Osteoblast (primary cell): ENCODE measurements at places on chromosomes 1 and 21. TPM values are rescaled to one million over a fixed set of nuclear protein-coding genes. Genes with fewer than 3 reads are reported as not detected.

GRCh38 chr1:15322648-15323350 lies 75.8 kb downstream of the FHAD1 start:
- DNase-seq, result no peak

DNA sequence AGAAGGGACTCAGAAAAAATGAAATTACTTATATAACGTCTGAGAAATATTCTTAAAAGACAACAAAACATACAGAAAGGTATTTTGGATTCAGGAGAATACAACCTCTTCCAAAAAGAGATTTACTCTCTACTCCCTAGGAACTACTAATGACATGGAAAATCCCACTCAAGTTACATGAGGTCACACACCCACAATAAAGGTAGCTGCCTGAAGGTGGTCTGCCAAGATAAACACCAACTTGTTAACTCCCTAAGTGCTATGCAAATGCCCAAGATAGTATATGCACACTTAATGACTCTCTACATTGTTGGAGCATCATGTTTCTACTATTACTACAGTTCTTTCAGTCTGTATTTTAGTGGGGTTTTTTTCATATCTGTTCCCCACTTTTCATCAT lies 26.5 kb downstream of the RERE start:
- no peak for DNase-seq

DNA sequence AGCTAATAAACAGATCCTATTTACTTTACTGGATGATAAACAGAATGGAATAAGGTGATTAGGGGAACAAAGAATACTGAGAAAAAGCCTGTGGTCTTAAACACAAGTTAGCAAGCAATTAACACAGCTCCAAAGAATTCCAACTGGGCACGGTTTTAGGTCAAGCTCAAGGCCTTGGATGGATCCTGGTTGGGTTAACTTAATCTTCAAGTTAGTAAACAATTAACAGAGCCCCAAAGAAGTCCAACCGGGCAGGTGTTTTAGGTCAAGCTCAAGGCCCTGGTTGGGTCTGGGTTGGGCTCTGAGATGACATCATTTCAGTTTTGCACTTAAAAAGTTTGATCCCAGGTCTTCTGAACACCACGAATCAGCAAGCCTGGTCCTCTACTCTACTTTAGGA lies 1086.3 kb upstream of the TMPRSS15 start:
- DNase-seq, result no peak

- DNase-seq, result no peak
Observed at GRCh38 chr21:26443867-26444266, 129.2 kb downstream of the CYYR1 start.

The FCGR1A gene
- total RNA-seq, result 0.59 TPM in 1 of 2 replicates, not detected in the other

GRCh38 chr1:183619781-183620180 lies 15.8 kb downstream of the ARPC5 start:
- DNase-seq, result no peak

- DNase-seq, result no peak
Observed at GRCh38 chr1:58573138-58573537, 3.9 kb downstream of the TACSTD2 start.

The TSPEAR gene
- not detected in 2 replicates for total RNA-seq

GRCh38 chr1:155591770-155592169 lies 18.2 kb upstream of the MSTO1 start:
- DNase-seq, result no peak

DNA sequence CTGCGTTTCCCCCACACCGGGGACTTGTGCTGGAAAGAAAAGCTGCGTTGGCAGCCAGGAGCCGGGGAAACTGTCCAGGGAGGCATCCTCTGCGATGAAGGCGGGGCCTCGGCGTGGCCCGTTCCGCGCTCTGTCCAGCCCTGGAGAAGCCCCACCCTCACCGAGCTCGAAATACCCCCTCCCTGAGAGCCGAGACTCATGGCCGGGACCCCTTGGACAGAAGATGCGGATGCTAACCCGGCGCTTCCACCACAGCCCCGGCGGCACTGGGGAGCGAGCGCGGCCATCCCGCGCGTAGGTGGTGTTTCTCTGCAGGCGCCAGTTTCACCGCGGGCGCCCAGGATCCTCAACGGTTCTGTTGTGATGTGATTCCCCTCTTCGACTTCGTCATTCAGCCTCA lies 31.6 kb downstream of the PDE9A start:
- no peak for DNase-seq

DNA sequence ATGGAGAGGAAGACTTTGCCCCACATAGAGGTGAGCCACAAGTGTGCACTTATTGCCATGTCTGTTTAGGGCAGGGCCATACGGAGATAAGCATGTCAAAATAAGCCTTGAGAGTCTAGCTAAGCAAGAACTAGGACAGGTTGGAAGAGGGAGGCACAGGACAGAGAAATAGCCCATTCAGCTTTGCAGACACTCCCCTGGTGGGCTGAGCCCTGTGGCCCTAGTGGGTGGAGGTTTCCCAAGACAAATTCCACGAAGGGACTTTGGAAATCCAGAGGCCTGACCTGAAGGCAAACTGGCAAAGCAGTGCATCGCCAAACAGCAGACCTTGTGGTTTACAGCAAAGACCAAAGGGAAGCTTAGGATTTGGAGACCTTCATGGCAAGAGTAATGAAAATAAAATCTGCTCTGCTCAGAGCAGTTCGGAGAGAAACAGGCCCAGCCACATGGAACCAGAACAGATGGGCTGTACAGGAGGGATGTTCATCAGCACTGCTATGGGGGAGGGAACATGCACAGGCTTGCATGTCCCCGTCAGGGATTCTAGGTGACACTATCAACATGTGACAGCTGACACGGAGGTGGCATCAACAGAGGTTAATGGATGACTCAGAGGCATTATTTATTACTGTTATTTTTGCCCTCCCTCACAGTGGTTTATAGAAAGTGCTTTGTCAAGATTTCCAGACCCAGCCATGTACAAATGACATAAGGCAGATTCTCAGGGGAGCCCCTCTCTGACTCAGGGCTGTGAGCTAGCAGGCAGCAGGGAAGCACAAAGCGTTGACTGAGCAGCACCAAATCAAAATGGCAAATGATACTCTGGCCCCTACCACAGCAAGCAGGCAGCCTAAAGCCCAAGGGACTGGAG lies 90.1 kb upstream of the IRF2BP2 start:
- peak; percentile 90 for DNase-seq

The FCRL2 gene
- total RNA-seq, result not detected in 2 replicates

DNA sequence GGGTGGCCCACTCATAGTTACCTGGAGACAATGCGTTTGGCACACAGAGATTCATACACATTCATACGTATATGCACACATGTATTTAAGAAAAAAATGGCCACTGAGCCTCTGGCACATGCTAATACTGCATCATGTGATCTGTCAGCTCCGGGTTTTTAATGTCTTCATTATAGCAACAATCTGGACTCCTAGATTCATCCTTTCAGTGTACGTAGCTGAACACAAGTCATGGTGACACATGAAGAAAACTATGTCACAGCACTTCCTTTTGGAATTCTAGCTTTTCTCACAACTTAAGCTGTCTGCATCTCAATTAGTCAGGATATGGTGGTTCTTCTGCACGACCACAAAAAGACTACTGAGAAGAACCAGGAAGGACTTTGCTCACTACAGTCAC lies 24.7 kb downstream of the HSF2BP start:
- peak; percentile 66 for DNase-seq

GRCh38 chr1:119893238-119893791 lies 3.0 kb downstream of the ADAM30 start:
- DNase-seq, result no peak

The CR1L gene
- not detected in 2 replicates for total RNA-seq

The KIAA1614 gene
- 11.8 and 12.7 TPM in 2 replicates for total RNA-seq

DNA sequence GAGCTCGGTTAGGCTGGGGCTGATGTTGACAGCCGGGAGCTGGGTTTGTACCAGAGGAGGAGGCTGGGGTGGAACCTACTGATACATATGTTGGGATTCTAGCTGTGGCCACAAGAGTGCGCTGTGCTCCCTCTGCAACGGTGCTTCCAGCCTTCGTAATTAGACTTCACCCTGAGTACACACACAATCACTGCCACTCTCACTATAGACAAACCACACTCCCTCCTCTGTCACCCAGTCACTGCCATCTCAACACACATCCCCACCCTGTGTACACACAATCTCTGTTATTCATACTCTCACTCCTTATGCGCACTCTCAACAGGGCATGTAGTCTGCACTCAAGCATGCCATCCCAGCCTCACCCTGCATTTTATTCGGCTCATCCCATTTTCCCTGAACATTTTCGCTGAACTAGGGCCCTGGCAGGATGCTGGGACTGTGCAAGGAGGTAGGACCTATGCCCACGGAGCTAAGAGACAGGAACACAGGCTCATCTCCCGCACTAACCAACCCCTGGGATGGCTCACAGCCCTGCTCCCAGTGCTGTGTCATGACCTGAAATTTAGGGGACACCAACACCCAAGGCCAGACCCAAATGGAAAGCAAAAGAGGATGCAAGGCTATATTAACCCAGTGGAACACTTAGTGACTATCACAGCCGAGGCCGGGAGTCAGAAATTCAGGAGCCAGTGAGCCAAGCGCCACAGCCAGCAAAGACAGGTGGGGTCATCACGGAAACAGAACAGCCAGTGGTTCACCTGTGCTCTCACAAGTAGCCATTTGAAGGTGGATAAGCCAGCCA lies 5.7 kb downstream of the GJB3 start:
- peak; percentile 98 for DNase-seq

The ADGRL2 gene
- total RNA-seq, result 55.4 and 101 TPM in 2 replicates

The HLX gene
- 7.4 and 9.0 TPM in 2 replicates for total RNA-seq

DNA sequence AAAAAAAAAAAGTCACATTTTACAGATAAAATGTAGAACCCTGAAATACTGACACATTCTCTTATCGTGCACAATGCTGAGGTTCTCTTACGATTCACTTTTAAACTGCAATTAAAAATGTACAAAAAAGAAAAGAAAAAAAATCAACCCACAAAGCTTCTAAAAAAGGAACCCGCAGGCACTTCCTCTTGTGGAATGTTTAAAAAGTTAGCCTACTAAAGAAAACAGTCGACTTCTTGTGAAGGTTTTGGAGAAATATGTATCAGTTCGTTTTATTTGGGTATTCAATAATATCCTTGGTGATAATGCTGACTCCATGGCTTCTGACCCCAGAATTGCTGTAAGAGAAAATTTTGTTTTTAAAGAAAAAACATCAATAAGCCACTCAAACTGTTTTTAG lies 10.2 kb downstream of the HNRNPU start:
- DNase-seq, result no peak

DNA sequence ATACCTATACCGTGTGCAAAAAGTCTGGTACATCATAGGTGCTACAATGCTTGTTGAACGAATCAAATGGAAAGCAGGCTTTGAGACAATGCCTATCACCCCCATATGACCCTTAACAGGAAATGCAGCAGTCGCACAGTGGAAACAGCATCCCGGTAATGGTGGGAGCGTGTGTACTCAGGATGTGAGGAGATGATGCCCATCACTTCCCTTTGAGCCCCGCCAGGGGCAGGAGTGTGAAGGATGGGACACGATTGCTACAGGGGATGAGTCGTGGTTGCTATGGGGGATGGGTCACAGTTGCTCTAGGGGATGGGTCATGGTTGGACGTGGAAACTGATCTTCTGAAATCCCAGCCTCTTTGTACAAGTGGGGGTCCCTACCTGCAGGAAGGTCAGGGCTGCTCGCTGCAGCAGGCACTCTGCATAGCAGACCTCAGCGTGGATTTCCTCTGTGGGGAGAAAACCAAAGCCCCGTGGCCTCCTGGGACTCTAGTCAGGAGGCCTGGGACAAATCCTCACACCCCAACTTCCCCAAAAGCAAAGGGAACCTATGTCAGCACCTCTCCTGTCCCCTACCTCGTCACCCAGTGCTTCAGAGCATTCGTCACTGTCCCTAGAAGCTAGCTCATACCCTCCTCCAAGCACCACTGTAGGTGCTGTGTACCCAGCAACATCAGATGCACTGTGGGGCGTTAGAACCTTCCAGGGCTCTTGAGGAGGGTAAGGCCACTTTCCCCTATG lies 19.3 kb downstream of the TTC39A start:
- no peak for DNase-seq

- DNase-seq, result no peak
Observed at GRCh38 chr1:214525535-214526019, 25.8 kb downstream of the PTPN14 start.

- DNase-seq, result peak; percentile 68
Observed at GRCh38 chr1:222994511-222995235, 148.4 kb downstream of the TLR5 start.

The CD1B gene
- total RNA-seq, result not detected in 2 replicates

GRCh38 chr1:247373721-247374141 lies 42.1 kb upstream of the ZNF496 start:
- peak; percentile 84 for DNase-seq

- peak; percentile 83 for DNase-seq
Observed at GRCh38 chr1:117534995-117535467, 70.8 kb upstream of the TENT5C start.

DNA sequence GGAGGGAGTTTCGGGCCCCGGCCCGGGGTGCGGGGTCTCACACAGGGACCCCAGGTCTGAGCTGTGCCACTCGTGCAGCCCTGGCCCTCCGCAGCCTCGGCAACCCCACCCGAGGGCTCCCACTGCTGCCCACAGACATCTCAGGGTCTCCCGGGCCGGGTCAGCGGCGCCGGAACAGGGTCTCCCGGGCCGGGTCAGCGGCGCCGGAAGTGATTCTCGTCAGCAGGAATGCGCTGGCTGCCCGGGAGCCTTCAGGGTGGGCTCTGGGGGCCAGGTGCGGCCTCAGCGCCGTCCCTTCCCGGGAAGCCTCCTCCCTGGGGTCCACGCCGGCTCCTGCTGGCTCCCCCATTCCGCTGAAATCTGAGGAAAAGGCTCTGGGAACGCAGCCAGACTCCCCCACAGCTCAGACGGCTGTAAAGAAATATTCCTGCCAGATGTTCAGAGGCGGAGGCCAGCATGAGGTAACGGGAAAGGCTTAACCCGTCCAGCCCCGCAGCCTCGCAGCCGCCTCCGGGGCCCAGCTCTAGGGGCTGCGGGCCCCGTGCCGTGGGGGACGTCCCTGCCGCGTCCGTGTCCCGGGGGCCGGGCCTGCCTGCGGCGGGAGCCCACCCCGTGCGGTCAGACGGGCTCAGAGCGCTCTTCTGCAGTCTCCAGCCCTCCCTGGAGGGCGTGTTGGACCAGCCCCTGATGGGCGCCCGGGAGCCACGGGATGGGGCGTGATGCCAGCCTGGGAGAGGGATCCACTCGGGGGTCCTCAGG lies 8.7 kb upstream of the COL6A1 start:
- peak; percentile 96 for DNase-seq

DNA sequence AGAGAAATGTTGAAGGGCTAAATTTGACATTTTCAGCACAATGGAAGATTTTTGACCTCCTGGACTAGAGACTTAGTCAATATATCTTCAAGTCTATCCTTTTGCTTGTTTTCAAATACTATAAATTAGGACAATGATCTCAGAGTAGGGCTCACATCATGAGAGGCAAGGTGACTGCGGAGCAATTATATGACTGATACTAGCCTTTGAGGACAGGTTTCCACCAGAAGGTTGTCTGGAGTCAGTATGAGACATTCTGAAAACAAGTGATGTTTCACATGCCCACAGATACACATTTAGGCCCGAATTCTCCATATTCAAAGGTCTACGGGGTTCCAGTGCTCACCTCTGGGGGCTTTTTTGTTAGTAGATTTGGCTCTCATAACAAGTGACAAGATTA lies 142.3 kb upstream of the SAMSN1 start:
- no peak for DNase-seq

The MAP10 gene
- total RNA-seq, result 2.2 and 2.7 TPM in 2 replicates

GRCh38 chr1:247646867-247647266 lies 32.7 kb downstream of the OR13G1 start:
- DNase-seq, result no peak
